Skeletal muscle tissue (tissue), 5 donors: ENCODE measurements at places on chromosomes 7 and 10. TPM values are rescaled to one million over a fixed set of nuclear protein-coding genes. Genes with fewer than 3 reads are reported as not detected.

The ZNF425 gene
- 5.2 TPM for total RNA-seq

The LRRC4 gene
- 1.0 TPM for total RNA-seq

The LRIT1 gene
- not detected for total RNA-seq

The TBX20 gene
- 1.0 TPM for total RNA-seq

The ZNF467 gene
- 2.1 TPM for total RNA-seq

The PLAU gene
- 21.4 TPM for total RNA-seq

The NPFFR1 gene
- under 0.01 TPM for total RNA-seq

The CTTNBP2 gene
- 1.6 TPM for total RNA-seq

The HOGA1 gene
- 1.6 TPM for total RNA-seq

The ATP5F1C gene
- total RNA-seq = 295 TPM
